ENCODE measurements at places on chromosomes 3 and 15.
A peak's percentile ranks its signal among the peaks of the same experiment; 100 is the strongest.

GRCh38 chr15:72964135-72964534, 88.1 kb upstream of the NEO1 start:
- no peak for DNase-seq

DNA sequence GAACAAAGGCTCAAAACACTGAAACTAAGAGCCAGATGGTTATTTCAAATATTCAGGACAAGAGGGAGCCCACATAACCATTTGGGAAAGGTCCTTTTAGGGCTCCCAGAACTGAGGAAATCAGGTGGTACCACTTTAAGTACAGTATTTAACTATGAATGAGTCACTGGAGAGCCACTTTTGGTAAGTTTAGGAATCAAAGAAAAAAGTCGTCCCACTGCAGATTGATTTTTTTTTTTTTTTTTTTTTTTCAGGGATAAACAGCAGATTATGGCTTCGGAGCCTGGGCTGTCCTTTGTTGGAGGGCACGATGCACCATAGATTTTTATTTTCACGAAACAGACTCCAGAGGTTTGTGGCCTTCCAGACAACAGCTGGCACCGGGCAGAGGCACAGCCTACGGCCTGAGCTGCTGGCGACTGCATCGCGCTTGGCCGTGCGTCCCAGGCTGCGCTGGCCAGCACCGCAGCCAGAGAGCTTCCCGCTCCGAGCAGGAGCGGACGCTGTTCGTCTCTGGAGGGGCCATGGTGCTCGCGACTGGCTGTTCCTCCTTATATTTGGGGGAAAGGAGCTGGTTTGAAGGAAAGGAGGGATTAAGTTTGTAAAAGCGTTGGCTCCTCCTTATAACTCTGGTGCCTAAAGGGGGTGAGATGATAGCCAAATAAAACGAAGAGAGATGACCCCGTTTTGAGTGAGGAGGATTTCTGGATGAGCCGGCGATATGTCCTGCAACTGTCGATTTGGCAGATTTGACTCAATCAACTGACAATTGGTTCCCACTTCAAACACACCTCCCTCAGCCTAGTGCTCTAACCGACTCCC, 152.9 kb upstream of the GOLIM4 start:
- DNase-seq: no peak

DNA sequence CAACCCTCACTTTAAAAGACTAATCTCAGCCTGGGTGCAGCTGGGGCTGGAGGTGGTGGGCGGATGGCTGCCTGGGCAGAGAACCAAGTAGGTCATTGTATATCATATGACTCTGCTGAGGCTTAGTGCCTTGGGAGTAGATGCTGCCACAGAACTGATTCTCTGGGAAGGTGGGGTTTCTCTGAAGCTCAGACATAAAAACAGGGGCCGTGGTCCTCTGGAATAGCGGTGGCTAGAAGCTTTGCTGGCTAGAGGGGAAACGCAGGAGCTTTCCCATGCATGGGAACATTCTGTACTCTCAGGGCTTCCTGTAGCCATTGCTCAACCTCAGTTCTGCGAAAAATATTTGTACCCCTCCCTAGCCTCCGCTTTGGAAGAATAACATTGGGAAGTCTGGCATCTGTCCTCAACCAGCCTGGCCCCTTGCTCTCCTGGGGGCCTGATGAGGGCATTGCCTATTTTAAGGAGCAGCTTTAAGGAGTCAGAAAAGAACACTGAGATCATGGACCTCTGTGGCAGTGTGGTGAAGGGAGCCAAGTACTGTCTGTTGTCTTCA, 14.7 kb downstream of the TIMP4 start:
- no peak for DNase-seq

DNA sequence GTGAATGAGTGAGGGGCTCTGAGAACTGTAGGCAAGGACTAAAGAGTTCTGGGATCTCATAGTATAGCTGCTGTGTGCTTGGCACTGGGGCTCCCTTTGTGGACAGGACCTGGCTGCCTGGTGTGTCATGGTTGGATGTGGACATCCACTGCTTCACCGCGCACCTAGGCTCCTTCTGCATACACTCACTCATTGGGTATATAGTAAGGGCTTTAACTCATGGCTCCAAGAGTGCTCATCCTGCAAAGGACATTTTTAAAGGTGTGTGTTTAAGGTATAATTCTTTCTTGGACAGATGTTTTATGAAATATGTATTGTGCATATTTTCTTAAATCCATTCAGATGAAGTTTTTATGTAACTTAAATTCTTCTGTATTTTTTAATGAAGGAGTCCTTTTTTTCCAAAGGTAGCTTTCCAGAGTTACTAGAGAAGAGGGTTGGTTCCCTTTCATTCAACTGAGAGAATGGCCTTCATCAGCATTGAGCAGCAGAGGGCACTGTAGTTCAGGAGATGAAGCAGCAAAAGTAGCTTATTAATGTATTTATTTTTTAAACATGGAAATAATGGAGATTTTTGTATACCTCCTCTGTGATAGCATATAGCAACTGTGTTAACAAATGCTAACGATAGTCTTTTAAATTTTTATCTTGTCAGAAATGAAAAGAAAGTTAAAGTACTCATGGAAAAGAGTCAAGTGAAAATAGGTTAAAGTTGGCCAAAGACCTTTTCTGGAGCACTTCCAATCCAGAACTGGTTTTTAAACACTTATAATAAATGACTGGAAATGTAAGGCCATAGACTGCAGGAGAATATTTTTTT, 25.2 kb downstream of the OXNAD1 start:
- DNase-seq: peak; percentile 31

DNA sequence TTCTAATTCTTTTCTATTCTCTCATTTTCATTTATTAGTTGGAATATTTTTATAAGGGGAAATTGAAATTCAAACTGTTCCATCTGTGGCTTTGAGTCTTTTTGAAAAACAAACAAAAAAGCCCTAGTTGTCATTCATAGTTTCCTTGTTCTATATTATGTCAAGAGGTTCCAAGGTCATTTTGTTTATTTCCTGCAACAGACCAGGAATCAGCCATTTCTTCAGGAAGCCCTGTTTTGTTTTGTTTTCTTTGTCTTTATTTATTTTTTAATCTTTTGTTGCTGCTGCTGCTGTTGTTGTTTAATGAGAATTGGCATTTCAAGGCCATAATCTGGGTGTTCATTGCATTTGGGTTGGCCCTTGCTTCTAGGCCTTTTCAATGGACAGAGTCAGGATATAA, 14.8 kb downstream of the LNP1 start:
- no peak for DNase-seq

DNA sequence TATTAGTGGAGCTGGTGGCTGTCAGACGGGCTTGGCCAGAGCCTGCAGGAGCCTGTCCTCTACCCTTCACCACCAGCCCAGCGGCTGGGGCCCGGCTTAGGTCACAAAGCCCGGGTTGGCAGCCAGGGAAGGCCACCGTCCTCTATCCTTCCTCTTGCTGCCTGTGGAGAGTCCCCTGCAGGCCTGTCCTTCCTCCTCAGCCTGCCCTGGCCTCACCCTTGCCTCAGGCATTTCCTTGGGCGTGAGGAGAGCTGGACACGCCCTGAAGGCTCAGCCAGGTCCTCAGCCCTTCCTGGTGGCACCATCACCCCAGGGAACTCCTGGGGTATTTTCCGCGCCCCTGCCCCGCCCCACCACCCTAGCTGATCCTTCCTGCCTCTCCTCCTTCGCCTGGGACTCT, 7.7 kb downstream of the CHAC1 start:
- DNase-seq: no peak

GRCh38 chr3:177212756-177213155, 15.5 kb upstream of the TBL1XR1 start:
- DNase-seq: no peak

DNA sequence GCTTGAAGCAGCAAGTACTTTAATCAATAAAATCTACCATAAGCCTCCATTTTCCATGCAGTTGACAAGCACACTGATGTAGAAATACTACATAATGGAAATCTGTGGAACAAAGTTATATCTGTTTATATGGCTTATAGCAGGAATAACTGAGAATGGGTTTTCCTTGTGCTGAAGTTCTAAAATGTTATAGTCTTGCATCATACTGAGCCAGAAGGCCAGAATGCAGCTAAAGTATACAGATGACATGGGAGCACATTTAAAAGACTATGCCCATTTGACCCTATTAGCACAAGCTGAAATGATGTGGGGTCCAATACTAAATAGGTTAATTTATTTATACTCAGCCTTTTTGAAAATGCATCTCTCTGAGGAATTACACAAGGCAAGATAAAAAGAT, 25.1 kb downstream of the SLC24A5 start:
- no peak for DNase-seq

- DNase-seq: no peak
These were observed 10.1 kb upstream of the IREB2 start for GRCh38 chr15:78427953-78428352.

- no peak for DNase-seq
These were observed 297.9 kb downstream of the OXSM start for GRCh38 chr3:26087751-26088150.

DNA sequence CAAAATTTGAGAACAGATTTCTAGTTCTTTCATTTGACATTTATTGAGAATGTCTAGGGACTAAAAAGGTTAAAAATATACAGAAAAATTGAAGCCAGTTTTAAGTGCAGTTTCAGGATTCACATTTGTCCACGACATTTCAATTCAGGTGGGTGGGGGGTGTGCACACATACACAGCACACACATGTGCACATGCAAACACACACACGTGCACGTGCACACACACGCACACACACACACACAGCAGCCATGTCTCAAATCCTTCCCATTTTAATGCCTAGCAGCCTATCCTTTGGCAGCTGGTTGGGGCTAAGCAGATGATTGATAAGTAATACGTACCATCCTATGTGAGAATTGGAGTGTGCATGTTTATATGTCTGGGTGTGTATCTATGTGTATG, 238.3 kb upstream of the TRIM42 start:
- DNase-seq: no peak

DNA sequence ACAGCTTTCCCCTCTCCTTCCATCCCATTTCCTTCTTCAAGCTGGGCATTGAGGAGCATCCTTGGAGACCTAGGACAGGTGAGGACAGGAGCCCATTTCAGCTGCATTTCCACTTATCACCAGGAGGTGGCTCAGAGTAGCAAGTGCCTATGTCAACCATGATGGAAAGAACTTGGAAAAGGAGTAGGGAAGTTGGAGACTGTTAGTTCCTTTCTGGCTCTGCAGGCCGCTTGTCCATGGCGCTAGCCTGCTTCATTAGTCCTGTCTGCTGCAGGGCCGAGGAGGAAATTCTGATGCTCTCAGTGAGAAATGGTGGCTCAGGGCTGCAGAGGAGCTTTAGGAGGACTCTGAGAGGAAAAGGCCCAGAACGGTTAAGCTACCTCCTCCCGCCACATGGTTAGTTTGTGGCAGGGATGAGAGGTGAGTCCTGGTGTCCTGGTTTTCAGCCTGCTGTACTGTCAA, 7.0 kb upstream of the CD276 start:
- DNase-seq: peak; percentile 28

DNA sequence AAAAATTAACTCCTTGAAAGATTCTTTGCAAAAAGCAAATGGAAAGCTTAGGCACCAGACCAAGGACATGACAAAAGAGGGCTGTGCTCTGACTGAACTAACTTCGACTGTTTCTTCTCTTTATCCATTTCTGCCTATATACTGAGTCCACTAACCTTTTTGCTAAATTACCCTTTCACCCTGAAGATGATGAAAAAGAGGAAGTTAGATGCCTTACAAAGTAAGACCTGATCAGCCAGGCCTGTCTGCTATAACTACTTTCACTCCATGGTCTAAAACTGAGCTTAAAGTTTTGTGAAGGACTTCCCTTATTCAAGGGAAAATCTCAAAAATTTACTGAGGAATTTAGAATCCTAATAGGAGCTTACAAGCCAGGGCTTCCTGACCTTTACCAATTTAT, 6.2 kb upstream of the IGSF10 start:
- DNase-seq: no peak

DNA sequence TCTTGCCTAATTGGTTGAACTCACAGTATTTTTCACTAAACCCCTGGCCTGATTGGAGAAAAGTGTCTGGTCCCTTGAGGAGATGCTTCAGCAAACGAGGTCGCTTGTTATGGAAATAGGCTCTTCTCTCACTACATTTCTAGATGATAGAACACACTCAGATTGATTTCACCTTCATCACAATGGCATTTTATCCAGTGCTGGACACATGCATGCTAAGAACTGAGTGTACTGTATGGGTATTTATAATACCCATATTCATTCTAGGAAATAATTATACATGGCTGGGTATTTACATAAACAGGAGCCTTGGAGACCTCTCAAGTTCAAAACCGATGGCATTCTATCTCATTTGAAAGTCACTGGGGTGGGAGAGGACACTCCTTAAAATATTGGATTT, 444.9 kb downstream of the LPP start:
- no peak for DNase-seq

DNA sequence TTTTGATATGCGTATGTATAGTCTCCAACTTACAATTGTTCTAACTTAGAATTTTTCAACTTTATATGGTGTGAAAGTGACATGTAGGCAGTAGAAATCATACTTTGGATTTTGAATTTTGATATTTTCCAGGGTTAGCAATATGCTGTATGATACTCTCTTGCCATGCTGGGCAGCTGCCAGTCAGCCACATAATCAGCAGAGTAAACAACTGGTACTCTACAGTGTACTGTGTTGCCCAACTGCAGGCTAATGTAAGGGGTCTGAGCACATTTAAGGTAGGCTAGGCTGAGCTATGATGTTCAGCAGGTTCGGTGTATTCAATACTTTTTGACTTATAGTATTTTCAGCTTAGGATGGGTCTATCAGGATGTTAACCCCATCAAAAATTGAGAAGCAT, 52.0 kb upstream of the RYK start:
- no peak for DNase-seq

DNA sequence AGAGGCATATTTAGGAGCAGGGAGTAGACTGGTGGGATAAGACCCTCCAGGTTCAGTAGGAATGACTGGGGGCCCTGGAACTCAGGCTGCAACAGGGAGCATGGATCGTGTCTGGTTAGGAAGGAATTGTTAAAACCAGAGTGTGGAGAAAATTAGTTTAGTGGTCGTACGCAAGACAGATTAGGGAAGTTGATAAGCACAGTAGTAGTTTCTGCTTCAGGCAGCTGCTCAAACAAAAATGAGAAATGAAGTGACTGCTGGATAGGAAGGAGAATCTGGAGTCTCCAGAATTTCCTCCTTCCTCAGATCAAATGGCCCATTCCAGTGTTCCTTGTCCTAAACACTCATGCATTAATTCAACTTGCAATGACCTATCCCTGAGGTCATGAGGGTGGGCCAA, 11.2 kb downstream of the MYD88 start:
- no peak for DNase-seq

DNA sequence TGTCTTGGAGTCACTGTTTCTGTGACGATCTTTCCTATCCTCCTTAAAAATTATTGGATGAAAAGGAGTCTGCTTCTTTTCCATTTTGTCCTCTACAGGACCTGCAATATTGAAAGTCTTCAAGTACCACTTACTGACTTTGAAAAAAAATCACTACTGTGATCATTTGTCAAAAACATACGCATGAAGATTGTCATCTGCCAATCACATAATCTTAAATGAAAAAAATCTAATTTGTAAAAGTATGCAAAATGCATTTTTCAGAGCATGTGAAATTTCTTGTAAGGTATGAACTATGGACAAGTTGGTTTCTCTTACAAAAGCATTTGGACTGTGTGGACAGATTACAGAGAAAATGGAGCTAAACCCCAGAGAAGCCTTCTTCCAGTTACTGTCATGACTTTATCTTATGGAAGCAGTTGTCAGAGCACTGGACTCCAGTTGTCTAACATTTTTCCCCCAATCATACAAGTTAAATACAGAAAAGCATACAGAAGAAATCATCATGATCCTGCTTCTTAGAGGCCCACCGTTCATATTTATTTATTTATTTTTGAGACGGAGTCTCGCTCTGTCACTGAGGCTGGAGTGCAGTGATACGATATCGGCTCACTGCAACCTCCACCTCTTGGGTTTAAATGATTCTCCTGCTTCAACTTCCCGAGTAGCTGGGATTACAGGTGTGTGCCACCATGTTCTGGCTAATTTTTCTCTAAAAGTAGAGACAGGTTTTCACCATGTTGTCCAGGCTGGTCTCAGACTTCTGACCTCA, 3.4 kb upstream of the PXK start:
- no peak for DNase-seq

Data from stimulated activated CD8-positive, alpha-beta memory T cell treated with anti-CD3 and anti-CD28 coated beads, Interleukin-4, amount 100 ng/mL, for 24 hours (primary cell).